ENCODE measurements at places on chromosomes 1 and 21.

DNA sequence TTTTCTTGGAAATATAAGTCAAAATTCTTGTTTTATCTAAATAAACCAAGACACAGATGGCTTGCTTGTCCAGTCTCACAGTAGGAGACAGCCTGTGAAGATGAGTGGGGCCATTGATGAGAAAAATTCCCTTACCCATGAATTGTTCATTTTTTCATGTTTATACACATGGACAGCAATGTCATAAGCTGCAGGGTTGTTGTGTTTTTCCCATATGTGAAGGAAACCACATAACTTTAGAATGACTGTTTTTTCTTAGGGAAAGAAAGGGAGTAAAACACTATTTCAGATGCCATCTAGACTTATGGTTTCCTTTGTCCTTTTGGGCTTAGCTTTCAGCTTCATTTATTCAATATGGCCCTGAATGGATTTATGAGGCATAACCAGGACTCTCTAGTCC is 622.5 kb upstream of the NR5A2 start:
- DNase-seq, result no peak

GRCh38 chr1:196515904-196516303 is 92.3 kb downstream of the KCNT2 start:
- no peak for DNase-seq

DNA sequence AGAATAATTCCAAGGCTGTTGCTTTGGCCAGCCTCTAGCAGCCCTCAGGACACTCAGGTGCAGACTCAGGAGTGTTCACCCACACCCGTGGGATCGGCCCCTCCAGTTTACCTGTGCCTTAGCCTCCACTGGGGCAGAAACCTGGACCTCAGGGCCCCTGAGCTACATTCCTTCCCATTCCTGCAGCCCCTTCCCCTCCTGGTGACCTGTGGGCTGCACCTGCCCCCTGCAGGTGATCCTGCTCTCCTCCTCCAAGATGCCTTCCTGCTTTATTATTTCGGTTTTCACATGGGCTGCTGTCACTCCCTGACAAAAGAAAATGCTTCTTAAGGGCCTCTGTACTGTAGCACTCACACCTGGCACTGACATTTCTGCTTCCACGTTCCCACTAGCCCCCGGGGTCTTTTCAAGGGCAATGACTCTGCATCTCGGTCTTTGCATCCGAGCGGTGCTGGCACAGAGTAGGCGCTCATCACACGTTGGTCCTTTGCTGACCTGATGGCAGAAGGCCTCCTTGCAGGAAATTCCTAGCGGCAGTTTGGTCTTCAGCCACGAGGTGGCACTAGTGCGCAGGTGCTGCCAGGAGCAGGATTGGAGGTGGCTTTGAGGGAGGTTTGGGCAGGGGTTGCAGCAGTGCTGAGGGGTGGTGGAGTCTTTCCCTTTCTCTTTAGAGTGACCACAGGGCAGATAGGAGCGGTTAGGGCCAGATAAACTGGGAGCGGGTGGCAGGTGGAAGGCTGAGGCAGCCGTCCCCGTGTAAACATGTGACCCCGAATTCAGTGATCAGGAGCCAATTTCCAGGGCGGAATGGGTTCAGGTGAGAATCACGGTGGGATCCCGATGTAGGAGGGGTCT is 25.3 kb upstream of the ETV3 start:
- peak; percentile 51 for DNase-seq

- no peak for DNase-seq
Measured at GRCh38 chr1:172746091-172746949, 87.4 kb downstream of the FASLG start.

DNA sequence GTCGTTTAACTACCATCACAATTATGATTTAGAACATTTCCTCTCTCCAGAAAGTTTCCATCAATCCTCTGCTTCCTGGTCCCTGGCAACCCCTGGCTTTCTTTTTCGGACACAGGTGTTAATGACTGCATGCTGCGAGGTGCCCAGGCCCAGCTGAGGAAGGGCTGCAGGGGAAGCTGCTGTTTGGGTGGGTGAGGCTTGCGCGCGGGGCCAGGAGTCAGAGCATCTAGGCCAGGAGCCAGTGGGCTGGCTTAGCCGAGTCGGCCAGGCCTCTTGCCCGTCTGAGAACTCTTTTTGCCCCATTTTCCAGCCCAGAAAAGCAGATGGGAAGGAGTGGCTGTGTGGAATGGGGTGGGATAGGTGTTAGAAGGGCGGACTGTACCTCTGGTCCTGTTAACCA is 51.5 kb downstream of the NAV1 start:
- no peak for DNase-seq

DNA sequence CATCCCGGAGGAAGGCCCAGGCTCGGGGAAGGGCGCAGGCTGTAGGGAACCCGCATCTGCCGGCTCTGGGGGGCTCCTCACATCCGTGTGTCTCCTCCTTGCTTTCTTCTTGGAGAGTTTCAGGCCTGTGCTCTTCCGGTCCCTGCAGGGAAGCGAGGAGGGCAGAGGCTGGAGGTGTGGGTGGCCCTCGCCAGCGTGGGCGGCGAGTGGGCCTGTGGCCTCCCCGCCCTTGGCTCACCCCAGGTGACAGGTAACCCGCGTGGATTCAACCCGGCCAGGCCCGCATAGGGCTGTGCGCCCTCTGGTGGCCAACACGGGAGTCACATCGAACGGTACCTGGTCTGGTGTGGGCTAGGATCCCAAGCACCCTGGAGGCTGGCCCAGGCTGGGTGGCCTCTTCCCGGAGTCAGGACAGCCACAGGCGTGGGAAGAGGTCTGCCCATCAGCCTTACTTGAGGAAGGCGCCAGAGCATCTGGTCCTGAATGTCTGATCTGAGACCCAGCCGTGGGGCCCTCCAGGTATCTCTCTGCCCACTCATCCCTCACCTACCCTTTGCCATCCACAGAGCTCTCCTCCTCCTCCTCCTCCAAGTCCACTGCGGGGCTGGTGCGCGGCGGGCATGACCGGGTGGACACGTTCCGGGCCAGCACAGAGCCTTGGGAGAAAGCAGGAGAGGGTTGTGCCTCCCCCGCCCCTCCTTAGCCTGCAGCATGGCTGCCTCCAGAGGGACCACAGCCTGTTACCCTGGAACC is 9.6 kb upstream of the TNFRSF25 start:
- peak; percentile 71 for DNase-seq

GRCh38 chr1:95537176-95537575 is 303.2 kb downstream of the RWDD3 start:
- no peak for DNase-seq

DNA sequence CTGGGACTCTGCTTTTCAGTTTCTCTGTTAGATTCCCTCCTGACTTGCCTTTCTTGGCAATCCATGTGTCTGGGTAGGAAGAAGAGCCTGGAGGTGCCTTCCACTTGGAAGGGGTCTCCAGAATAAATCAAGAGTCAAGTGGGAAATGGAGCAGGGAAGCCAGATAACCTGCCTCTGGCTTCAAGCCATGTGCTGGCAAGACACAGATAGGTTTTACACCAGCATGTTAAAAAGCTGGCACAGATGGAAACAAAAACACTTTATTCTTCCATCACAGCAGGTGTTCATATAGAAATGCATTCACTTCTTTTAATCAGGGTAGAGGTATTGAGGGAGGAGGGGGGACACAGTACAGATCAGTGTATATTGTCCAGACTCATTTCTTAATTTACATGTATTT is 356.9 kb upstream of the RUNX1 start:
- no peak for DNase-seq

DNA sequence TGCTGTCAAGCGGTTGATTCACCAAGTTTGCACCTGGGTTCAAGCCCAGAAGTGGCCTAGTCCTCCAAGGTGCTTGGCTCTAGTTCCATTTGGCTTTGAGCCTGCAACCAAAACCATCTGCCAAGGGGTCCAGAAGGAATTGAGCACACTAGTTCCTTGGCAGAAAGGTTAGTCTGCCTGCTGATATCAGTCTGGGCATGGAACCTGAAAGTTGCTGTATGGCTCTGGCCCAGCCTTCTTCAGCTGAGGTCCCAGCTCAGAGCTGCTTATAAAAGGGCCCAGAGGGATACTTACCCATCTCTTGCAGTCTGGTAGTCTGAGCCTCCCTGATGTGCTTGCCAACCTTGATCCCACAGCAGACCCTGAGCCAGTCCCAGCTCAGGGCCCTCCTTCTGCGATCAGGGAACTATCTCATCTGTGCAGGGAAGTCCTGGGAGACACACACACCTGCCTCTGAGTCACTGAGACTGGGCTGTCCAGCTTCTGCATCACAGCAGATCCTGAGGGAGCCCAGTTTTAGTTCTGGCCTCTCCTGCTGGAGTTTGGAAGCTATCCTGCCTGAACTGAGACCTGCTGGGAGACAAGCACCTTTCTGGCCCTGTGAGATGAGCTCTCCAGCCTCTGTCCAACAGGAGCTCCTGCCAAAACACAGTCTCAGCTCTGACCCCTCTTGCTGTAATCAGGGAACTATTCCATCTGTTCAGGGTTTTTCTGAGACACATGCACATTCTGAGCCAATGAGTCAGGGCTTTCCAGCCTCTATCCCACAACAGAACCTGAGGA is 75.8 kb downstream of the CTH start:
- DNase-seq, result no peak

- no peak for DNase-seq
Measured at GRCh38 chr1:212346601-212347000, 61.4 kb downstream of the PPP2R5A start.

DNA sequence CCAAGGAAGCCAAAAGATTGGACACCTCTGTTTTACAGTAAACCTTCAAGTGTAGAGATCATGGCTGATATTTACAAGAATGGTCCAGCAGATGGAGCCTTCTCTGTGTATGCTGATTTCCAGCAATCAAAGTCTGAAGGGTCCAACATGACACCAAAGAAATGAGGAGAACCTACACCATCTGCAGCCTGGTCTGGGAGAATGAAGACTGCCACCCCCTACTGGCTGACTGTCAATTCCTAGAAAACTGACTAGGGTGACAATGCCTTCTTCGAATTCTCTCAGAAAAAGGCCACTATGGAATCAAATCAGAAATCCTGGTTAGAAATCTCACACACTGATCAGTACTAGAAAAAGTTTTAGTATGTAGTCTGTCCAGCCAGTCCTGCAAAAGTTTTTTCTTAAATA is 83.3 kb downstream of the CDC42BPA start:
- DNase-seq, result no peak

DNA sequence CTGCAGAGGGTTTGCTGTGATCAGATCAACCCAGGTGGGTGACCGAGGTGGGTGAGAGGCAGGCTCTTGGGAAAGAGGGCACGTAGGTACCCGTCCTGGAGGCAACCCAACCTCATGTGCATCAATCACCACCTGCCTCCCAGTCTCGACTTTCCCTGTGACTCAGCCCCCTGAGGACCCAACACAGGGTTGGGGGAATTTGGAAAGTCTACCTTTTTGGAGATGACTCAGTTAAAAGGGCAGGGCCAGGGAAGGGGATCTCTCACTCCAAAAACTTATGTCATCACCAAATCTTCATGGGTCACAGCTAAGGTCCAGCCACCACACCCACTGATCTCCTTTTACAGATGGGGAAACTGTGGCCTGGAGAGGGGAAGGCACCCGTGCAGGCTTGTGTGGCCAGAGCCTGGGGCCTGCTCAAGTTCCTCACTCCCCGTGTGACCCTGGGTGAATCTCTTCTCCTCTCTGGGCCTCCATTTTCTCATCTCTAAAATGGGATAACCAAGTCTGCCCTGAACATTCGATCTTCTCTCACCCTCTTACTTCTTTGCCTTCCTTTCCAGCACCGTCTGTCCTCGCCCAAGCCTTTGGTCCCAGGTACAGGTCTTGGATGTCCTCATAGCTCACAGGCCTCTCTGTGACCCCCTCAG is 34.6 kb upstream of the WNT4 start:
- DNase-seq, result no peak

DNA sequence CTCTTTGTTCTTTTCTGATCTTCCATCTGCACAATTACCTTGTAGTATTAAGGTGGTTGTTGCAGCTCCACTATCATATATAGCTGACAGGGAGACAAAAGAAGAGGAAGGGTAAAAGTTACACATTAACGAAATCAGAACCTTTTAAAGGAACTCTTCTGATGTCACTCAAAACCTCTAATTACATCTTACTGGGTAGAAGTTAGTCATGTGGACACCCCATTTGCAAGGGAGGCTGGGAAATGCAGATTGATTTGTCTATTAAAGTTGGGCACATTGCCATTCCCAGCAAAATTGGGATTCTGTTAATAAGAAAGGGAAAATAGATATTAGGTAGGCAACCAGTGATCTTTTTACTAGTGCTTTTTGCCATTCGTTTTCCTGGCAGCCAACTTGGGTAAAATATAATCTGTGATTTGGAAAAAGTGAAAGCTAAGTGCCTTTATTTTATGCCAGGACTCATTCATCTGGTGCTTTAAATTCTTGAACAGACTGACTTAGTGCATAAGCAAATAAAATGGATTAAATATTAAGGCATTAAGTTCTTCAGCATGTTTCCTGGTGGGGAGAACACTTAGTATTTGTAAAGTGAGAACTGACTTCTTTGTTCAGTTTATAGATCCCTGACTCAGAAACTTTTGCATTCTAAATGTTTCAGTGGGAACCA is 71.3 kb downstream of the DNM3 start:
- DNase-seq, result no peak

DNA sequence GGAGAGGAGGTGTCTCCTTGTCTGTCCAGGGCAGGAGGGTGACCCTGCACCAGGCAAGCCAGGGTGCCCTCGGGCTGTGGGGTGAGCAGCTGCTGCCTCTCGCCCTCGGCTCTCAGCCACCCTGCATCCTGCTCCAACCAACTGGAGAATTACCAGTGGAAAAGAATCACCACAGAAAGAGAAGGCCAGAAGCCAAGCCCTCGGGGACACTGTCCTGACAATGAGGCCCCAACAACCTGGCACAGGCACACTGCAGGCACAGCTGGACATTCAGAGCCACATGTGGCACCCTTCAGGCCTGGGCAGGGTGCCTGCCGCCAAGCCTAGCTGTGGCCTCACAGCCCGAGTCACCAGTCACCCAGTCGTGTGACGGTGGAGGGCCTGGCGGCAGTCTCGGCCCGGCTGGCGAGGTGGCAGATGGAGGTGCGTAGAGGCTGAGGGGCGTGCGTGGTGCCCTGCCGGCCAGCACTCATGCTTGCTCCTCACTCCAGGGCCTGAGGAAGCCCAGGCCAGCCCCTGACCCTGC is 12.0 kb downstream of the MEGF6 start:
- DNase-seq, result no peak

DNA sequence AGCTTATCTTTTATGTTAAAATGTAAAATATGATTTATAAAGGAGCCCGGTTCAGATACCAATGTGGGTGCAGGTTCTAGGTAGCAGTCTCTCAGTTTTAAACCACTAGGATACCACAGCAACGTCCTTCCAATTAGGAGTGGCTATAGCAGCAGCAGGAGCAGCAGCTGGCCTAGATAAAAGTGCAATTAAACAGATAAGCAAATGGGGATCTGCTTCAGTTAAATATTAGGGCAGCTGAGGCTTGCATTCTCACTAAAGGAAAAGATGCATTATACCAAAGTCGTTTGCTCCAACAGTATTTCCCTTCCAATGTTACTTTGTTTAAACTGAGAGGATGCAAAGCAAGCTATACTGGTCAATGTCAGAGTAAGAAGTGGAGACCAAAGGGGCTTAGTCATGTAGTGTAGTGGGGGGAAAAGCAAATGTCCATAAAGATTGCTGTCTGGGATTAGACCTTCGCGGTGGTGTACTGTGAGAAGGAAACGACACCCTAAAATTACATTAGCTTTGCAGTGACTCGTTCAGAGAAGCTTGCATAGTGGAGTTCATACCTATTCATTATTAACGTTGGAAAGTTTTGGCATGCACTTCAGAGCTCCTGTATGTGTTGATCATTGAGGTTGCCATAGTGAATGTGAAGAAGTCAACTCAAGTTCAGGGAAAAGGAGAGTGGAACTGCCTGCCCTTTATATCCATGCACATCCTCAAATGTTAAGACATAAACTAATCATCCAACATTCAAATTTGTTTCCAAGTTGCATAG is 272.2 kb downstream of the VAV3 start:
- no peak for DNase-seq

Measured in T-helper 17 cell (primary cell).